ENCODE measurements at places on chromosomes 11 and 22. TPM values are rescaled to one million over a fixed set of nuclear protein-coding genes. Genes with fewer than 3 reads are reported as not detected.

The RAB38 gene
- total RNA-seq, result 0.94 TPM

The SLC17A6 gene
- total RNA-seq, result not detected

The MOGAT2 gene
- not detected for total RNA-seq

The CDPF1 gene
- 10.0 TPM for total RNA-seq

The GLB1L2 gene
- 2.0 TPM for total RNA-seq

The YAP1 gene
- total RNA-seq, result 58.6 TPM

The CASP1 gene
- total RNA-seq, result 0.17 TPM

The TMEM126B gene
- total RNA-seq, result 50.9 TPM

The CD3G gene
- total RNA-seq, result not detected

The TMEM223 gene
- 19.7 TPM for total RNA-seq

The KCNE3 gene
- total RNA-seq, result not detected

The WBP2NL gene
- 0.06 TPM for total RNA-seq

The OR4D5 gene
- total RNA-seq, result not detected

The SEC14L6 gene
- total RNA-seq, result not detected

The ST13 gene
- 159 TPM for total RNA-seq

The MMP7 gene
- 23.4 TPM for total RNA-seq

The KCNJ1 gene
- total RNA-seq, result not detected

The LBHD1 gene
- 4.0 TPM for total RNA-seq

The TMPRSS4 gene
- not detected for total RNA-seq

The SLC5A1 gene
- 0.03 TPM for total RNA-seq

The TMPRSS13 gene
- not detected for total RNA-seq

The OTOG gene
- total RNA-seq, result not detected

The ASPHD2 gene
- 1.2 TPM for total RNA-seq

The GRIK4 gene
- not detected for total RNA-seq

The MYO7A gene
- 1.4 TPM for total RNA-seq

The OR8G1 gene
- total RNA-seq, result not detected

The PARVG gene
- not detected for total RNA-seq

All from A549 treated with AZD2906 at 1 μM for 4 hours (cell line).